ENCODE measurements at places on chromosomes 5 and 9.

- DNase-seq = peak; percentile 91
These were observed 835 bp downstream of the MCIDAS start for GRCh38 chr5:55226027-55226933.

DNA sequence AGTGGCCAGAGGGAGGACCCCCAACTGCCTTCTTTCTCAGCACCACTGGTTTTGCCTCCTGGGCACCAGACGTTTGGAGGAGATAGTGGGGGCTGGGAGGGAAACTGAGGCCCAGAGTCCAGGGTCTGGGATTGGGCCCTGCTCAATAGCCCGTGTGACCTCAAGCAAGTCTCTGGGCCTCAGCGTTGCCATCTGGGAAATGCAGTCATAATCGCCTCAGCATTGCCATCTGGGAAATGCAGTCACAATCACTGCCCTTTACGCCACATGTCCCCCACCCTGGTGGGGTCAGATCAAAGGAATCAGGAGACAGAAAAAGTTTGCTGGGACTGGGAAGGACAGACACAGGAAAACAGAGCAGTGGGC is 1.6 kb downstream of the SH2D3C start:
- no peak for DNase-seq

- DNase-seq = peak; percentile 55
These were observed 30.6 kb downstream of the GFRA3 start for GRCh38 chr5:138243794-138244193.

GRCh38 chr5:1222147-1222546 is 3.0 kb upstream of the SLC6A18 start:
- DNase-seq = no peak

- no peak for DNase-seq
These were observed 112.5 kb upstream of the IER5L start for GRCh38 chr9:129290606-129291005.

DNA sequence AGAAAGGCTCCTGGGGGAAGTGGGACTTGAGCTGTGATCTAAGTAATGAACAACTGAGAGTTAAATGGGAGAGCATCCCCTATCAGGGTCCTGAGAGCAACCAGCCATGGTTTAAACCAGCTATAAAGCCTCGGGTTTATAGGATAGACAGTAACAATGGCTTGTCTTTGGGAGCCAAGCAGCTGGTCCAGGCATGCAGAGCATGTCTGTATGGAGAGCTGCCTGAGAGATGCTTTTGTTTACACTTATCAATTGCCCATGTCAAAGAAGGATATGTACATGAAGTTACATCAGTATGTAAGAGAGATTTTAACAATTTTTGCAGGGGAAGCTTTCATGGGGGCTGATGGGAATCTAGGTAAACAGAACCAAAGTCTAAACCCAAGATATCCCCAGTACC is 4.4 kb downstream of the TGFBI start:
- DNase-seq = no peak

GRCh38 chr5:73701566-73701965 is 75.6 kb downstream of the ARHGEF28 start:
- DNase-seq = no peak

DNA sequence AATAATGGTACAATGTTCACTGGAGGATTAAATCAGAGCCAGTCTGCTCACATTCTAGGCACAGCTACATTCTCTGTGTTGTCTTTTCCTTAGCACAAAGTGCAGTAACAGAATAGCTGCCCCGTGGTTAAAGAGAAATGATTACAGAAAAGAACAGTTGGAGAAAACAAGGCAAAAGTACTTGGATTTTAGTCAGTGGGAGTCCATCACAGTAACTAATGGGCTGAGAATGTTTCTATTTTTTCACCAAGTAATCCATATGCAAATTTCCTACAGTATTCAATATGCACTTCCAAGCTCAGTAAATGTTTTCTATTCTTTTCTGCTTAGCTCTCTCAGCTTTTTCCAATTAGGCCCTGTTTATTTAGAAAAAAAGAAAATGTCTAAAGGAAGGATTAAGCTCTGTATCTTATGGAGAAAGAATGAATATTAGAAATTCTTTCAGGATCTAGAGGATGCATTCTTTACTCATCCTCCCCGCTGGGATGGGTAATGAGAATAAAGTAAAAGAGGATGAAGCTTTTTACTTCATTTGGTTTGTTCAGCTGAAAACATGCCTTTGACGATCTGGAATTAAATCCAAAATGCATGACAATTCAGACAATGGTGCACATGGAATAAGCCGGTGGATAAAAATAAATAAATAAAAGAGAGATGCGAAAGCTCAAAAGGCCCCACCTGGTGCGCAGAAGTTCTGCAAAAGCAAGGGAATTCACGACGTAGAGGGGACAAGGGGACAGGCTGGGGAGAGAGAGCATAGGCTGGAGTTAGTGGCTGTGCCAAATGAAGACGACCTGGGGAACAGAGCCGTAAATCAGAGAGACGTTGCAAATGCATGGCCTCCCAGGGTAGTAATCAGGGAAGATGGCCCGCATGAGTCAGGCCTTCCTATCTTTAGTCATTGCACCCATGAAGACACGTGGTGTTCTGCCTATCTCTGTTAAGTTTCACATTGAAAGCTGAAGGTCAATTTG is 345.2 kb downstream of the GLIS3 start:
- DNase-seq = peak; percentile 57

- DNase-seq = peak; percentile 43
These were observed 16.4 kb downstream of the CSF1R start for GRCh38 chr5:150069672-150070627.

DNA sequence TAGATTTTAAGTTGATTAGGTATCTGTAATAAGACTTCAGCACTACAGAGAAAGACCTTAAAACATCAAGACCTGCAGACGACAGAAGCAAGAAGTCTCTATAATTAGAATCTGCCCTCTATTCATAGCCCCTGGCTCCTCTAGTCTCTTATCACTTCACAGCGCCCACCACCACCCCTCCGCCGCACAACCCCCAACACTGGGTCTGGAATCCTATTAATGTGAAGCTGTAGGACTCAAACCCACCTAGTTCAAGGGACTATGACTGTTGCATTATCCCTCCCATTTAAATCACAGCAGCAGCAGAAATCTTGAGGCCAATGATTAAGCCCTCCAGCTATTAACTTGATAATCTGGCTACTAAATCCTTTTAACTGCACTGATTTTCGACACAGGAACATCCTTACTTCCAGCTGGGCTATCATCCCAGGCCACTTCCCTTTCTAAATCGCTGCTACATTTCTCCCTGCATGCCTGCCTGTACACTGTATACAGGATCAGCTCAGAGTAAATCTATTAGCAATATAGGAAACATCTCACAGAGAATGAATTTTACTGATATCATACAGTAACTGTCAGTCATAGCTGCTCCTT is 159.5 kb upstream of the GRAMD2B start:
- no peak for DNase-seq

DNA sequence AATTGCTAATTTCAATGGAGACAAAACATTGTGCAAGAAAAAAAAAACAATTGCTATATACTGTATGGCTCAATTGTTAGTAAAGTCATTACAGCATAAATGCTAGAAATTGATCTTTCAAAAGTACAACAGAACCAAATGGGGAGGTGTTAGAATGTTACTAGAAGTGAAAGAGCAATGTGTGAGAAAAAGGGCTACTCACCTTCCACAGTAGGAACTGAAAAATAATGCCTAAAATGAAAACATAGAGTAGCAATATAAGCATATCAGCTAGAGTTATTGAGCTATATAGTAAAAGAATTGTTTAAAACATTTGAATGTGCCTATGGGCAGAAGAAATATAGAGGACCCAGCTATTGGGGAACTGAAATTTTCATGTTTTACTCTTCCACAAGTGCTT is 10.9 kb upstream of the RXFP3 start:
- no peak for DNase-seq

GRCh38 chr5:2029206-2029605 is 146.5 kb upstream of the IRX4 start:
- DNase-seq = peak; percentile 2

DNA sequence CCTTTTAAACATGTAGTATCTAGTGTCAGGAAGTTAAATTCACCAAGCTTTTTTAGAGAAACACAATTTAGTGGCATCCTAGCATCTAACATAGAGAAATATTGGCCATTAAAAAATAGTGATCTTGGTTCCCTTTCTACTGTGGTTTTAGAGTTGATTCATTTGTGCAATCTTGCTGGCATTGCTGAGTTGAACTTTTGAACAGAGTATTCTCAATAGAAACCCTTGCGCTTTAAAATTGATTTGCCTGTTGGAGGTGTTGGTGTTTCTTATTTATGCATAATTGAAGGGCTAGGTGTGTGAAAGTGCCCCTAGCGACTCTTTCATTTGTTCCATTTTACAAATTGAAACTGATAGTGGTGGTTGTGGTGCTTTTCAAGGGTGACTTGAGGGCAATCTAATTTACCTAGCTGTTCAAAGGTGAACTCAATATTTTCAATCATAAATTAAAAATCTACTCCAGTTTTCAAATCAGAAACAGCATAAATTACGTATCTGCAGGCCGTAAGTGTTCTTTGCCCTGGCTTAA is 73.0 kb upstream of the MPDZ start:
- DNase-seq = no peak

DNA sequence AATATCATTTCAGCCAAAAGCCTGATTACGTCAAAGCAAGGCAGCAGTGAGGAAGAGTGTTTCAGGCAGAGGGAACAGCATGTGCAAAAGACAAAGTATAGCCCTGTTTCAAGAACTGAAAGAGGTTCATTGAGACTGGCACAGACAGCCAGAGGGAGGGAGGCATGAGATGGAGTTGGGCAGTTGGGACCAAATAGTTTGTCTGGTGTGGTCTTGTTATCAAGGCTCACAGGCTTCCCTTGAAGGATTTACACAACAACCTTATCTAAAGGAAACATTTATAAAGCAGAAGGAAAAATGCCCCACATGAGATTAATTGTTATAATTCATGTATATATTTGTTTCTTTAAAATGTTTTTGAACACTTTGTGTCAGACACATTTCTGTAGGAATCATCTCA is 253.3 kb downstream of the DMAC1 start:
- no peak for DNase-seq

DNA sequence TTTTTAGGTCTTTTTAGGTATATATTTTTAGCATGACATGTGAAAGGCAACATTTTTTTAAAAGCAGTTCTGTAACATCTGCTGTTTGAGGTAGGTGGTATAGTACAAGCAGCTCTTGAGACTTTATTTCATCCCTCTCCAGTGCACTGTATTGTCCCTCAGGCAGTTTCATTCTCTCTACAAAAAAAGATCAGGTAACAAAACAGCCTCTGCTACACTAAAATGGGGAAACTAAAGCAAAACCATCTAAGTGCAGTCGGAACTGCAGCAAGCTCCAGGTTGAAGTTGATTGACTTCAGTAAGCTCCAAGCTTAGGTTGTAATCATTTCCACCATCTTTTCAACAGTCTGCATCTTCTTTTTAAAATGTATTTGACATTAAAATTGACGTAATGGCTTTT is 195.6 kb downstream of the DEPDC1B start:
- no peak for DNase-seq

DNA sequence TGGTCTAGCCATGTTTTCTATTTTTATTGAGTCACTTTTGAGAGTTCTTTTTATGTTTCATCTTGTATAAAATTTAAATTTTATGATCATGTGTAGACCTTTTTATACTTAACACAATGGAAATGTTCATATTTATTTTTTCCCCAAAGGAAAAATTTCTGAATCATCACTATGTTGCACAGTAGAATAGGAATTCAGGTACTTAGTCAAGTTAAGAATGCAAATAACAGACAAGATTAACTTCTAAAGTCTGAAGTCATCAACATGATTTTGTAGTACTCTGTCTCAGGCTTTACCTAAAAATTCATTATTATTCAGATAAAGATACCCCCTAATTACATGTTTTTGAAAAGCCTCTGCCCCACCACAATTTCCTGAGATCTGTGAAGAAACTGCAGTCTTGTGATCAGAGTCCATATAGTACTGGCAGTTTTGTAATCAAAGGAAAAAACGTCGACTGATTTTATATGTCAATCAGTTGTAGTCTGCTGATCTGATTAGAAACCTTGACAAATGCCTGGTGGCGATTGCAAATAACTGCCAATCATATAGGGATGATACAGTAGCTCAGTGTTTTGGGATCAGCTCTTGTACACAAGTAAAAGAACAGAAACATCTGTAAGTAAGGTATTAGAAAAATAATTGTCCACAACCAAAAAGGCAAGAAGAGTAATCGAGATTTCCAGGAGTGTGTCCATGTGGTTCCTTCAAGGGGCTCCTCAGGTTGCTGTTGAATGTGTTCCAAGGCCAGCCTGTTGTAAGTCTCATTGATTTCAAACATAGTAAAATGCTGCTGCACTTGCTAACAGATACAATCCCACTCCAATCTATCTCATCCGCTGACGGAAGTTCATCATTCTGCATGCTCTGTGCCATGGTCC is 352.4 kb downstream of the ARRDC3 start:
- no peak for DNase-seq

GRCh38 chr5:161301586-161301985 is 244.9 kb downstream of the GABRB2 start:
- DNase-seq = no peak

- DNase-seq = no peak
These were observed 162.8 kb downstream of the FAM174A start for GRCh38 chr5:100697970-100698369.

GRCh38 chr9:90012949-90013348 is 408.1 kb downstream of the GADD45G start:
- no peak for DNase-seq

GRCh38 chr9:96852676-96853075 is 1.6 kb downstream of the ZNF782 start:
- no peak for DNase-seq

DNA sequence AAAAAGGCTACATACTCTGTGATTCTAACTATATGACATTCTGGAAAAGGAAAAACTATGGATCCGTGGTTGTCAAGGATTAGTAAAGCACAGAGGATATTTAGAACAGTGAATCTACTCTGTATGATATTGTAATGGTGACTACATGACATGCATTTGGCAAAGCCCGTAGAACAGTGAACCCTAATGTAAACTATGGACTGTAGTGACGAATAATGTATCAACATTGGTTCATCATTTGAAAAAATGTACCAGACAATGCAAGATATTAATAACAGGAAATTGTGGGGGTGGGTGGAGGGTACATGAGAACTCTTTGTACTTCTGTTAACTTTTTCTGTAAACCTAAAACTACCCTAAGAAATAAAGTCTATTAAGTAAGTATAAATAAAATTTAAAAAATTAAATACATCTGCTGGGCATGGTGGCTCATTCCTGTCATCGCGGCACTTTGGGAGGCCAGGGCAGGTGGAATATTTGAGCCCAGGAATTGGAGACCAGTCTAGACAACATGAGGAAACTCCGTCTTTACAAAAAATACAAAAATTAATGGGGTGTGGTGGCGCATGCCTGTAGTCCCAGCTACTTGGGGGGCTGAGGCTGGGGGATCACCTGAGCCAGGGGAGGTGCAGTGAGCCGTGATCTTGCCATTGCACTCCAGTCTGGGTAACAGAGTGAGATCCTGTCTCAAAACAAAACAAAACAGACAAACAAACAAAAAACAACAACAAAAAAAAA is 101.7 kb upstream of the TBC1D2 start:
- no peak for DNase-seq

DNA sequence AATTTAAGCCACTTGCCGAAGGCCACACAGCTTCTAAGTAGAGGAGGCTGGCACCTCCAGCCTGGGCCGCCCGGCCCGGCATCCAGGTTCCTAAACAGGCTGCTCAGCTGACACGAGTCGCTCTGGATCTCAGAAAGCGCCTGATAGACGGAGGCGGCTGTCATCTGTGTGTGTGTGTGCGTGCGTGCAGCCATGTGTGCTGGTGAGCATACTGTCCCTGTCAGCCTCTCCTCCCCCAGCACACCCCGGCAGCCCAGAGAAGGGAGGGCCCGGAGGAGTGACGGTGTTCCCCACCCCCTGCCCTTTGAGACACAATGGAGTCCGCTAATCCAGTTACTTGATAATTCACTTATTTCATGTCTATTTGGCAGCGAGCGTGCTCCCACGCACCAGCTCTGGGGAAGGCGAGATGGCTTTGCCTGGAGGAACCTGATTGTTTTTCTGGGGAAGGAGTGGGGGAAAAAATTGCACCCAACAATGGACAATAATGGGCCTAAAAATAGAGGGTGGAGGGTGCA is 20.0 kb downstream of the NTNG2 start:
- DNase-seq = peak; percentile 54
